ENCODE measurements at places on chromosomes 1 and 21. TPM values are rescaled to one million over a fixed set of nuclear protein-coding genes. Genes with fewer than 3 reads are reported as not detected.
A peak's percentile ranks its signal among the peaks of the same experiment; 100 is the strongest.

- no peaks in the 10 kb centered on the region for H3K27me3 ChIP-seq
- no peak overlapping the region for H3K4me3 ChIP-seq
- DNase-seq, result no peak
- H3K27ac ChIP-seq, result no peak overlapping the region
- peaks cover 12% of the 10 kb centered on the region for H3K4me1 ChIP-seq
- peaks cover 4% of the 10 kb centered on the region for H3K36me3 ChIP-seq
Observed at GRCh38 chr1:114010433-114011184, 31.3 kb downstream of the OLFML3 start.

GRCh38 chr1:183870351-183871077 lies 65.6 kb downstream of the RGL1 start:
- no peaks in the 10 kb centered on the region for H3K27me3 ChIP-seq
- H3K36me3 ChIP-seq, result no peaks in the 10 kb centered on the region
- no peaks in the 10 kb centered on the region for H3K4me1 ChIP-seq
- H3K4me3 ChIP-seq, result no peak overlapping the region

GRCh38 chr21:32380940-32381339 lies 11.9 kb downstream of the URB1 start:
- no peak for DNase-seq
- H3K27me3 ChIP-seq, result no peaks in the 10 kb centered on the region
- H3K36me3 ChIP-seq, result peaks cover 100% of the 10 kb centered on the region
- H3K4me1 ChIP-seq, result peaks cover 7% of the 10 kb centered on the region

DNA sequence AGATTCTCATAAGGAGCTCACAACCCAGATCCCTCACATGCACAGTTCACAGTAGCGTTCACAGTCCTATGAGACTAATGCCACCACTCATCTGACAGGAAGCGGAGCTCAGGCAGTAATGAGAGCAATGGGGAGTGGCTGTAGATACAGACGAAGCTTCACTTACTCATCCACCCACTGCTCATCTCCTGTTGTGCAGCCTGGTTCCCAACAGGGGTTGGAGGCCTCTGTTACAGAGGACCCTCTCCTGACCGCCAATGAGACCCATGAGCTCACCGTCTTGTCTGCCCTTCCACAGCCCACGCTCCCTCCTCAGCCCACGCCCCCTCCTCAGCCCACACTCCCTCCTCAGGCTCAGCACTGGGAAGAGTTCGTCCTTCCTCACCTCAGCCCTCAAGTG lies 39.6 kb downstream of the RSPH1 start:
- no peak overlapping the region for H3K27ac ChIP-seq
- no peak for DNase-seq
- H3K4me1 ChIP-seq, result no peaks in the 10 kb centered on the region
- H3K27me3 ChIP-seq, result no peaks in the 10 kb centered on the region

- H3K27ac ChIP-seq, result no peak within 1 kb of the TSS
- no peaks in the 10 kb centered on the region for H3K36me3 ChIP-seq
- H3K4me3 ChIP-seq, result peak within 1 kb of the TSS; percentile 77
- DNase-seq, result no peak
- peaks cover 26% of the 10 kb centered on the region for H3K4me1 ChIP-seq
Observed at GRCh38 chr1:107140703-107141490, at the start of gene NTNG1. NTNG1 (plus strand) TSS chr1:107141039.

DNA sequence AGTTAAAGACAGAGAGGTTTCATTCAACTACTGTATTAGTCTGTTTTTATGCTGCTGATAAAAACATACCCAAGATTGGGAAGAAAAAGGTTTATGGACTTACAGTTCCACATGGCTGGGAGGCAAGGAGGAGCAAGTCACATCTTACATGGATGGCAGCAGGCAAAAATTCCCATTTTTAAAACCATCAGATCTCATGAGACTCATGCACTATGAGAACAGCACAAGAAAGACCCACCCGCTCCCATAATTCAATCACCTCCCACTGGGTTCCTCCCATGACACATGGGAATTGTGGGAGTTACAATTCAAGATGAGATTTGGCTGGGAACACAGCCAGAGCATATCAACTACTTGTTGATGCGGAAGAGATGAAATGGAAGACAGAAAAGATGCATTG lies 9.2 kb downstream of the GPR161 start:
- H3K27me3 ChIP-seq, result no peaks in the 10 kb centered on the region
- peaks cover 7% of the 10 kb centered on the region for H3K36me3 ChIP-seq
- no peak overlapping the region for H3K27ac ChIP-seq
- no peak for DNase-seq
- peaks cover 17% of the 10 kb centered on the region for H3K4me1 ChIP-seq
- no peak overlapping the region for H3K4me3 ChIP-seq

DNA sequence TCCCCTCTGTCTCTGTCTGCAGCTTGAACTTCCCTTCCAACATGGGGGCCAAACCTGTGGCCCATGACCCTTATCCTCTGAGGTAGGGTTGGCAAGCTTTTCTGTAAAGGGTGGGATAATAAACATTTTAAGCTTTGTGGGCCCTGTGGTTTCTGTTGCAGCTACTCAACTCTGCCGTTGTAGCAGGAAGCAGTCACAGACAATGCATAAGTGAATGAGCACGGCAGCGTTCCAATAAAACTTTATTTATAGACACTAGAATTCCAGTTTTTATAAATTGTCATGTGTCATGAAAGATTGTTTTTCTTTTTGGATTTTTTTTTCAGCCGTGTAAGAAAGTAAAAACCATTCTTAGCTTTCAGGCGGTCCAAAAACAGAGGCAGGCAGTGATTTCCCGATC lies 18.2 kb upstream of the CDK18 start:
- peaks cover 35% of the 10 kb centered on the region for H3K27me3 ChIP-seq
- peaks cover 14% of the 10 kb centered on the region for H3K4me1 ChIP-seq
- no peaks in the 10 kb centered on the region for H3K36me3 ChIP-seq
- DNase-seq, result no peak
- no peak overlapping the region for H3K4me3 ChIP-seq

DNA sequence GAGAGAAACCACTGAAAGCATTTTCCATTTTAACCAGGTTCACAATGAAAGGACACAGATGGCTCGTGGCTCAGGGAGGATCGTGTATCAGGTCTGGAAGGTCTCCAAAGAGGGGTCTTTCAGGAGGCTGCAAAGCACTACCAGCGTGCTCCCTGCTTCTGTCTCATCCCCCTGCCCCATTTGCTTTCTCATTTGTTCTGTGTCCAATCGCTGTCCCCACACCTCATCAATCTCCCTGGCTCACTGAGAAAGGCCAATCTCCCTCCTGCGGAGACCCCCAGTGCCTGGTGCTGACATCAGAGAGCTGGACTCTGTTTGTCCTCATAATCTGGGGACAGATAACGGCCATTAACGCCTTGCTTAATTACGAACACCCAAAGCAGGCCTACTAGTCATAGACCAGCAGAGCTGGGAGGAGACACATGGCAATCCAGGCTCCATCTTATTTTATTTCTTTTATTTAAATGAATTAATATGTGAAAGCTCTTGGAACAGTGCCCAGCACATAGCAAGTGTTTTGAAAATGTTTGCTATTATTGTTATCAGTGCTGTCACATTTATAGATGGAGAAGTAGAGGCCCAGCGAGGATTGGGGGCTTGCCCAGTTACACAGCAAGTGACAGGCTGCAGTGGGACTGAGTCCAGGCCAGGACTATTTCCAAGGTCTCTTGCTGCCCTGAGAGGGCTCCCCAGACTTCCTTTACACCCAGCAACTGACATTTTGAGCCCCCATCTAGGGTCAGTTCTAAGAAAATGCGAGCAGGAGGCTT lies 341.0 kb upstream of the USP24 start:
- H3K36me3 ChIP-seq, result no peaks in the 10 kb centered on the region
- no peak overlapping the region for H3K4me3 ChIP-seq
- H3K27ac ChIP-seq, result no peak overlapping the region
- no peaks in the 10 kb centered on the region for H3K27me3 ChIP-seq
- H3K4me1 ChIP-seq, result peaks cover 6% of the 10 kb centered on the region
- no peak for DNase-seq

DNA sequence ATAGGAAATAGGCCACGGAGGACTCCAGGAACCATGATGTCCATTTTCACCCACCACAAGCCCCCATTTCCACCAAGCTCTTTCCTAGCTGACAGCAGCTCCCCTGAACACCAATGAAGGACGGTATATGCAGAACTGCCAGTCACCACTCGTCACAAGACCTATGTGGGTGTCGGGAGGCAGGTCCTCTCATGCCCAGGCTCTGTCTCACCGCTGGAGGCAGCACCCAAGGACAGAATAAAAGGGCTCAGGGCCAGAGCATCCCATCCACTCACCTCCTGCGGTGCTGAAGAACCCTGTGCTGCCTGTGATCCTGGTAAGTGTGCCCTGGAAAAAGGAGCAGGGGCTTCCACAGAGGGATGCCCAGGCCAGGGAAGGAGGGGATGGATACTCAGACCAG lies at the start of gene LCE1F:
TSS of gene LCE1F (plus strand) at position 266 of the 400 bp plus-strand sequence. CDS start 1,232 bp downstream, outside the sequence.
- no peaks in the 10 kb centered on the region for H3K36me3 ChIP-seq
- H3K4me3 ChIP-seq, result no peak within 1 kb of the TSS
- H3K27me3 ChIP-seq, result no peaks in the 10 kb centered on the region
- peaks cover 12% of the 10 kb centered on the region for H3K4me1 ChIP-seq
- DNase-seq, result peak; percentile 57

GRCh38 chr1:14302025-14302424 lies 296.5 kb upstream of the KAZN start:
- no peak overlapping the region for H3K27ac ChIP-seq
- no peak for DNase-seq
- peaks cover 49% of the 10 kb centered on the region for H3K4me1 ChIP-seq
- H3K4me3 ChIP-seq, result no peak overlapping the region
- H3K36me3 ChIP-seq, result no peaks in the 10 kb centered on the region

DNA sequence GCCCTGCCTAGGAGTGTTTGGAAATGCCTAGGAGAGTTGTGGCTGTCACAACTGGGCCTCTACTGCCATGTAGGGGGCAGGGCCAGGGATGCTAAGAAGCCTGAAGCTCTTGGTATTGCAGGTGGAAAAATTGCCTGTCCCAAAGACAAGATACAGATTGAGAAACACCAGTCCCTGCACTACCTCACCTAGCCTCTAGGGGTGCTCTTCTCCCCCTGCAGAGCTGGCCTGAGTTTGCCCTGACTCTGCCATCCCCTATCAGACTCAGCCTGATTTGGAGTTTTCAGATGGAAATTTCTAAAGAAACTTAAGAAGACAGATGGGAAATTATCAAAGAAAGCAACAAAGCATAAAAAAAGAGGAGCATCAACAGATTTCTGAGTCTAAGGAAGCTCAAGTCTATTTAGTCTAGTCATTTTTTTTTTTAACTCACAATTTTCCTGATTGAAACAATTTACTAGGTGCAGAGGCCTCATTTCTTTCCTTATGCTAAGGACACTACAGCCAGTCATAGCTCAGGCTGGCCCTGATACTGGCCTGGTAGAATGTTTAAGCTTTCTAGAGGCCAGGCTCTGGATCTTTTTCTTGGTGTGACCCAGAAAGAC lies 61.4 kb upstream of the LRRN2 start:
- peaks cover 48% of the 10 kb centered on the region for H3K27me3 ChIP-seq
- DNase-seq, result peak; percentile 79
- H3K27ac ChIP-seq, result no peak overlapping the region
- no peaks in the 10 kb centered on the region for H3K4me1 ChIP-seq
- no peaks in the 10 kb centered on the region for H3K36me3 ChIP-seq

DNA sequence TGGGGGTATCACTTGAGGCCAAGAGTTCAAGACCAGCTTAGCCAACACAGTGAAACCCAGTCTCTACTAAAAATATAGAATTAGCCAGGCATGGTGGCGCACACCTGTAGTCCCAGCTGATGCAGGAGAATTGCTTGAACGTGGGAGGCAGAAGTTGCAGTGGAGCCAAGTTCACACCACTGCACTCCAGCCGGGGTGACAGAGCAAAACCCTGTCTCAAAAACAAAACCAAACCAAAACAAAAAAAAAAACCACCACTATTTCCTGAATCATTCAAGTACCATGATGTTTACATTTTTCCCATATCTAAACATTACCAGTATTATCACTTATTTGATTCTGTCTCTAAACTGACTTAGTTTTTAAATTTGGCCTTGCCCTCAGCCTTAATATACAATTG lies 29.5 kb downstream of the TUT4 start:
- H3K4me1 ChIP-seq, result peaks cover 11% of the 10 kb centered on the region
- H3K27ac ChIP-seq, result no peak overlapping the region
- H3K27me3 ChIP-seq, result no peaks in the 10 kb centered on the region
- H3K4me3 ChIP-seq, result no peak overlapping the region

DNA sequence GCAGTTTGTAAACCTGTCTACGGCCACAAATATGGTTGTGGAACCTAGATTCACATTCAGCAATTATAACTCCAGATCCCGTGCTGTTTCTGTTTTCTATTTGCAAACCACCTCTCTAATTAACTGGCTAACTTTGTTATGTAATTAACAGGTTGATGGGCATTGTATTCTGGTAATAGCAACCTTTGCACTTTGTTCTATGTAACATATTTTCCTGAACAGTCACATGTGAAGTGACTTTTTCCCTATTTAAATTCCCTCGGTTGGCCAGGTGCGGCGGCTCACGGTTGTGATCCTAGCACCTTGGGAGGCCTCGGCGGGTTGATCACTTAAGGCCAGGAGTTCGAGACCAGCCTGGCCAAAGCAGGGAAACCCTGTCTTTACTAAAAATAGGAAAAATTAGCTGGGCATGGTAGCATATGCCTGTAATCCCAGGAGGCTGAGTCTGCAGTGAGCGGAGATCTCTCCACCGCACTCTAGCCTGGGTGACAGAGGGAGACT lies 1.4 kb downstream of the ACADM start:
- peaks cover 31% of the 10 kb centered on the region for H3K4me1 ChIP-seq
- H3K4me3 ChIP-seq, result peak overlapping the region; percentile 99
- peak; percentile 13 for DNase-seq
- no peaks in the 10 kb centered on the region for H3K27me3 ChIP-seq
- H3K27ac ChIP-seq, result peak overlapping the region; percentile 97

SPRR4 gene
- not detected for total RNA-seq

PSMD4 gene
- 285 TPM for total RNA-seq

SPTA1 gene
- total RNA-seq, result not detected

RXRG gene
- not detected for total RNA-seq

PTAFR gene
- 1.8 TPM for total RNA-seq

GJA9 gene
- not detected for total RNA-seq

PRSS38 gene
- not detected for total RNA-seq

Measured in MCF 10A (cell line).